Glomerular endothelial cell (primary cell): ENCODE measurements at places on chromosomes 5 and 9. TPM values are rescaled to one million over a fixed set of nuclear protein-coding genes. Genes with fewer than 3 reads are reported as not detected.
A peak's percentile ranks its signal among the peaks of the same experiment; 100 is the strongest.

Gene FLT4
- 97.3 and 203 TPM in 2 replicates for total RNA-seq

Gene PLAC8L1
- not detected in 2 replicates for total RNA-seq

Gene FAM174A
- total RNA-seq: 22.7 and 23.1 TPM in 2 replicates

Gene MYOZ3
- 0.53 and 0.93 TPM in 2 replicates for total RNA-seq

Gene MLANA
- not detected in 2 replicates for total RNA-seq

Gene F12
- 0.53 and 4.3 TPM in 2 replicates for total RNA-seq

Gene SOHLH1
- 0.39 TPM in 1 of 2 replicates, not detected in the other for total RNA-seq

GRCh38 chr9:19969721-19970120 lies 180.9 kb upstream of the SLC24A2 start:
- no peak for DNase-seq

GRCh38 chr5:173383711-173384110 lies 55.5 kb upstream of the STC2 start:
- DNase-seq: no peak

DNA sequence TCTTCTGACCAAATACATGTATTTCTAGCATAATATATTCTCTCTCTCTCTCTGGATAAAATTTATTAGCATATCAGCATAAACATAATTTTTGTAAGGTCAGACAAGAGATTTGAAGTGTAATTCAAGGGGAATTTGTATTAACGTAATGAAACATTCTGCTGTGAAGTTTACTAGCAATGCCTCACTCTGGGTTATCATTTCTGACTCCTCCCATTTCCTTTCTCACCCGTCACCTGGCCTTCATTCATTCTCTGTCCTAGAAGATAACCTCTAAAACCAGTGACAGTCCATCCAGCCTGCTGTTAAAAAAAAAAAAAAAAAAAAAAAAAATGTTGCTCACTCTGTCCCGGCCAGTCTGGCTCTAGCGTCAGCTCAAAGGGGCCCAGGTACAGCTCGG lies 27.1 kb downstream of the GRAMD2B start:
- no peak for DNase-seq

DNA sequence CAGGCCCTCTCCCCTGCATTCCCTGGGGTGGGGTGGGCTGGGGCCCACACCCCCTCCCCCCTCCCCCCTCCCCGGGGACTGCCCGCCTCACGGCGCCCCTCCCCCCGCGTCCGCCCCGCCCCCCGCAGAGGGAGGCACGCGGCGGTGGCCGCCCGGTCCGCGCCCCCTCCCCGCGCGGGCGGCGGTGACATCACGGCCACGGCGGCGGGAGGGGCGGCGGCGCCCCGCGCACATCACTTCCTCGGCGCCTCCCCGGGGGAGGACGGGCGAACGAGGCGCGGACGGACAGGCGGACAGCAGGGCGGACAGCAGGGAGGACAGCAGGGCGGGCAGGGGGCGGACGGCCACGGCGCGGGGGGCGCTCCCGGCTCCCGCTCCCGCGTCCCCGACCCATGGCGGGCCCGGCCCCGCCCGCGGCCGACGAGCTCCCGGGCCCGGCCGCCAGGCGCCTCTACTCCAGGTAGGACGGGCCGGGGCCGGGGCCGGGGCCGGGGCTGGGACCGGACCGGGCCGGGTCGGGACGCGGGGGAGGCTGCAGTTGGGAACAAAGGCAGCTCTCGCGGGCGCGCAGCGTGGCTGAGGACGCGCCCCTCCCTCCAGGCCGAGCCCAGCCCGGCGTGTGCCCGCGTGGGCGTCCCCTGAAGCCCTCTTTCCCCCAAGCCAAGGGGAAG lies at the start of gene GPSM1:
Gene GPSM1 (plus strand): TSS at position 236 of the 671 bp plus-strand sequence. CDS start 157 bp downstream, at position 393.
- no peak for DNase-seq

- DNase-seq: no peak
Measured at GRCh38 chr9:121160025-121160424, 41.6 kb downstream of the RAB14 start.

- DNase-seq: no peak
Measured at GRCh38 chr5:56327809-56328208, 94.7 kb upstream of the ANKRD55 start.

DNA sequence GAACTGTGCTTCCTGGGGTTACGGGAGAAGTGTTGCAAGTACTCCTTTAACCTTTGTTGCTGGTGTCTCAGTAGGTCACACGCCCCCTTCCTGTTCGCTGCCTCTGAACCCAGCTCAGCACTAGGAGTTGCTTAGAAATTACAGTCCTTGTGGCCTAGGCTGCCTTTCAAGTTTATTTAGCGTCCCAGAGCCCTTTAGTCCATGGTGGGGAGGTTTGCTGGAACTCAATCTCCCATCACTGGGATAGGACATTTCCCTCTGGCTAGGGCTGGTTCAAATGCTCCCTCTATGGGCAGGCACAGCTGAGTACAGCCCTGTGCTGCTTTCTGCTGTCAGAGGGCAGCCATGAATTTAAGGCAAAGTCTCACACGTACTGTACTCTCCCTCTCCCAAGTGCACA lies 4.7 kb downstream of the IFNA8 start:
- DNase-seq: no peak

- peak; percentile 10 for DNase-seq
Measured at GRCh38 chr9:469672-470551, 255.2 kb downstream of the DOCK8 start.

DNA sequence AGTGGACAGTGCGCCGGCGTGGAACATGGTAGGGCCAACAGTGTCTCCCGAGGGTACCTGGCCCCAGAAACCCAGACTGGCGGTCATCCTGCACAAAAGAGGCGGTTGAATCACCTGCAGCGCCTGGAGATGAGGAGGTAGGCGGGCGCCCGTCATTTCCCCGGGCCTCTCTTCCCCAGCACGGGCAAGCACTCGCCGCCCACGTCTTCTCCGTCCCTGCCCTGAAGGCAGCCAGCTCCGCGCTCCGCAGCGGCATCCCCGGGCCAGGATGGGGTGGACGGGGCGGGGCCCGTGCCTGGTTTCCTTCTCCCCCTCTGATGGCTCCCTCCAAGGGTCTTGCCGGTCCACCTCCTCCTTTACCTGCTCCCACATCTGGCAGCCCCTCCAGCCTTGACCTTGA lies 27.1 kb upstream of the N4BP3 start:
- DNase-seq: no peak

DNA sequence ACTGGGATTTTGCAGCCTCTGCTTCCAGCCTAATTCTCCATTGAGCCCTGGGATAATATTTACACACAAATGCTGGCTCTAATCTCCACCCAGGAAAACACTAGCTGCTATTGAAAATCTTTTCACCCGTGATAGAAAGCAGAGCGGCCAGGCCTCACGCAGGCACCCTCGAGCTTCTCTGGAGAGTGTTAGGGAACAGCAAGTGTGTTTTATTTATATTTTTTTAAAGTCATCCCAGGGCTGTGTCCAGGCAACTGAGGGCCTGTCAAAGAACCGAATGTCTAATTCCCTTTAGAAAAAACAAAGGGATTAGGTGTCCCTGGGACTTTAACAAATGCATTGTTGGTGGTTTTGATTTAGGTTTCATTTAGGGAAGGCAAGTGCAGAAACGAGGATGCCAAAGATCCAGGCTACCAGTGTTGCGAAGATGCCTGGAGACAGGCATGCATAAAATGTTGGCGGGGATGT lies 51.2 kb upstream of the SPRY4 start:
- DNase-seq: no peak

- DNase-seq: no peak
Measured at GRCh38 chr9:137056739-137057415, 3.0 kb upstream of the ENTPD2 start.

DNA sequence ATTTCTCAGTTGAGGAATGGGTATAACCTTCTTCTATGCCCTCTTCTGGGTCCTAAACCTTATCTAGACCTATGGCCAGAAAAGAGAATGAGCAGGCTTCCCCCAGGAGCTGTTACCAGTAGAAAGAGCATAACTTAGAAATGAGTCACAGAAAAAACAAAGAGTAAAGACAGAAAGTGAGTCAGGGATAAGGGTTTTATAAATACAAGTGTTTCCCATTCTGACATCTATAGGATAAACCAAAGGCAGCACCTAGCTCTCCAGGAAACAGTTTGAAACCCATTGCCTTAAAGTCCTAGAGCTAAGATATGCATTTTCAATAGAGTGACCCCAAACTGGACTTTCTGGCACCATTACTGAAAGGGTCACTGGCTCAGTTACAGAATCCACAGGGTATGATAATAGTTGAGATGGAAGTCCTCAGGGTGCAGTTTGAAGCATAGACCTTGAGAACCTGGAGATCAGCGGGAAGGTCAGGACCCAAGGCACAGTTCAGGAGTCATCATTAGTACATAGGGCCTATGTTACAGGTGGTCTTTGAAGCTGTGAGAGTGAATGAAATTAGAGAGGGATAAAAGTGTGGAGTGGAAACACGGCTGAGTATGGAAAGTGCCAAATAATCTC lies 42.7 kb upstream of the LIFR start:
- DNase-seq: peak; percentile 60

GRCh38 chr9:25212361-25212760 lies 465.9 kb downstream of the TUSC1 start:
- DNase-seq: no peak

GRCh38 chr9:136411378-136411777 lies 920 bp downstream of the PMPCA start:
- no peak for DNase-seq

DNA sequence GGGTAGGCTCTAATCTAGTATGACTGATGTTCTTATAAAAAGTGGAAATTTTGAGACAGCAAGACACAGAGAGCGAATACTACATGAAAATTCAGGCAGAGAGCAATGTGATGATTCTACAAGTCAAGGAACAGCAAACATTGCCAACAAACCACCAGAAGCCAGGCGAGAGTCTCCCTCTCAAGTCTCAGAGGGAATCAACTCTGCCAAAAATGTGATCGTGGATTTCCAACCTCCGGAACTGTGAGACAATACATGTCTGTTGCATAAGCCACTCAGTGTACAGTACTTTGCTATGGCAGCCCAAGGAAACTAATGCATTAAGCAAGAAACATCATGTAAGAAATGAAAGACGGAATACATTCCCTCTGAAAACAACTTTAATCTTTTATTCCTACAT lies 52.1 kb upstream of the CCNG1 start:
- no peak for DNase-seq

DNA sequence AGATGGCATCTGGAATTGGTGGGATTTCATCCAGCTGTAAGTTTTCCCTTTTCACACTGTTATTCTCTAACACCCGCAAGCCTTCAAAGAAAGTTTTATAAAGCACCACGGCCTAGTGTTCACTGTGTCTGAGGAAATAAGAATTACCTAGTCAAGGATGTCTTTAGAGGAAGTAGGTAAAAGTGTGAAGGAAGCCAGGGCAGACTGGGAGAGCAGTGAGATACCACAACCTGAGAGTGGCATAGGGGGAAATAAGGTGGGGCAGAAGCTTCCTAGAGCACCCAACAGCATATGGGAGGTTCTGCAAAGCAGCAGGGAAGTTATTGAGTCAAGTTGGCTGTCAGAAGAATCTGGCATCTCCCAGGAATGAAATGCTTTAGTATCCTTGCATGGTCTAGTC lies 241.2 kb downstream of the CETN3 start:
- no peak for DNase-seq
